GM12878 (cell line): ENCODE measurements at places on chromosomes 7 and 10. TPM values are rescaled to one million over a fixed set of nuclear protein-coding genes. Genes with fewer than 3 reads are reported as not detected.

Gene CRHR2
- not detected in 2 replicates for total RNA-seq

Gene SLC26A3
- 0.46 and 0.53 TPM in 2 replicates for total RNA-seq

DNA sequence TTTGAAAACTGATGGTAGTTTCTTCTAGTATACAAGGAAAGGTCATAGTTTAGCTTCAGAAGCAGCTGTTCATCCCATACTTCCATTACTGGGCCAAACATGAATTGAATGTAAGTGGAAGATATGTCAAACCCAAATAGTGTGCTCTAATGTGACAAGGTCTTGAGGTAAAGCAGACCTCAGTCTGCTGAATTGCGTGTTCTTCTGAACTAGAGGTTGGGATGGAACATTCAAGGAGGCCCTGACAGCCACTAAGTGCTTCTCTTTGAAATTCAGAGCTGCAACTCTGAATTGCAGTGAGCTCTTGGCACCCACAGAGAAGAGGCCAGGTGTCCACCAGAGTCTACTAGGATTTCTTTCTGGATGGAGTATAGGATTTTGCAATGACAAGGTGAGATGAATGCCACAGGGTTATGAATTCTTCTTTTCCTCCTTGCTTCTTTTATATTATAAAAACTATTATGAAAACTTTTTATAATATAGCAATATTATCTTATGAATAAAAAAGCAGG lies 98.5 kb downstream of the IDE start:
- DNase-seq = no peak

DNA sequence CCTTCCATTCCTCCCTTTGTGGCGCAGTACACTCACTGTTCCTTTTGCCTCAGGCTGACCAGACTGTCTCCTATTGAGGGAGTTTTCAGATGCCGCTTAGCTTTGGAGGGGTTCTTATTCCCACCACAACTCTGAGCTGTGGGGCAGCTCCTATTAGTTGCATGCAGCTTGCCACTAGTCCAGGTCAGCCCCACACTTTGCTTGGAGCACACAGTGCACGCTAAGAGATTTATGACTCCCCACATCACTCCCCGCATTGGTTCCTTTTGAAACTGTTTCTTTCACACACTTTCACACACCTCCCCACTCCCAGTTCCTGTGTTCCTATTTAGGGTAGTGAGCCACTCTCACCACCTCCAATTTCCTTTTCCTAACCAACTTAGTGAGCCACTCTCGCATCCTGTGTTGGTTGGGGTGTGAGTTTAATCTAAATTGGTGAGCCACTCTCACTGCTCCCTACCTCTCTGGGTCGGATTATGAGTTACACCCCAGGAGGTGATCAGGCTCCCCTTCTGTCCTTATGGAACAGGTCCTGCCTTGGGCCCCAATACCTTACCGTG lies 10.4 kb upstream of the ZNF485 start:
- peak; percentile 78 for DNase-seq

DNA sequence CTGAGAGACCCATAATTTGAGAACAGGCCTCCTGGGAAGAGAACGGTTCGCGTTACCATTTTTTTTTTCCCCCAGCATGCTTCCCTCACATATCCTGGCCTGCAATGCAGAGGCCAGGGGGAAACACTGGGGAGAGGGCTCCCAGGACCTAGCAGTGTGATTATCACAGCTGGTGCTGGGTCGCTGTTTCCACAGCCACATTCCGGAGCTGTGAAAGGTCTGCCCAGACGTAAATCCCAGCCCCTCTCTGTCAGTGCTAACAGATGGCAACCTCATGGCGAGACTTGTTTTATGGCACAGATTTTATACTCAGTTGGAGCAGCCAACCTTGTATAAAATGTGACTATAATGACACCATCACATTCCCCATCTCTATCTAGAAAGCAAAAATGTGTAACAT lies 150.5 kb downstream of the PLXDC2 start:
- DNase-seq = no peak

DNA sequence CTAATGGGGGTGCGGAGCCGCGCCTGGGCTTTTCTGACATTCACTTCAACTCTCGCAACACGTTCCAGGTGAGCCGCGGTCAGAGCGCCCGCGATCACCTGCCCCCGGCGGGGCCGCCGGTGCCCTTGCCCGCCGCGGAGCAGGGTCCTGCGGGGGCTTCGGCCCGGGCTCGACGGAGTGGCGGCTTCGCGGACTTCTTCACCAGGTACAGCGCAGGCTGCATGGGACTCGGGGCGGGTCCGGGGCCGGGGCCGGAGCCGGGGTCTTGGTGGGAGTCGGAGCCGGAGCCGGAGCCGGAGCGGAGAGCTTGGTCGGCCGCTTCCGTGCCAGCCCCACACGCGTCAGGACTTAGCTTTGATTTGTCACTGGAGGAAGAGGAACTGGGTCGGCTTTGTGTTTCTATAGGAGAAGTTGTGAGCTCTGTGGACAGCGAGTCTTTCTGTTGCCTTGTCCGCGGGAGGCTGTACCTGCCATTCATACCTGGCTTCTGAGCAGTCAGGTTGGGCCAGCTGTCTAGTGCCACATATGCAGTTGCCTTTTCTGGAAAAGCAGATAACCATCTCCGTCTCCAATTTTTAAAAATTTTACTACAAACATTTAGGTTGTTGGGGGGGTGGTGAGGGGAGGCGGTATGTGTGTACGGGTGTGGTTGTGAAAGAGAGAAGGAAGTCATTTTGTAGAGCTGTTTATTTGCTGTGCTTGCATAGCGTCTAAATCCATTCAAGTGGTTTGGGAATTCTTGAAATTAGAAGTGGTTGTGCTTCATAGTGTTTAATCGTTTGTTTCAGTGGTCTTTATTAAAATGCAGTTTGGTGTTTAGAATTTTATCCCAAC lies 1.3 kb downstream of the TBC1D12 start:
- peak; percentile 47 for DNase-seq
